ENCODE measurements at places on chromosomes 3 and 15. TPM values are rescaled to one million over a fixed set of nuclear protein-coding genes. Genes with fewer than 3 reads are reported as not detected.

DNA sequence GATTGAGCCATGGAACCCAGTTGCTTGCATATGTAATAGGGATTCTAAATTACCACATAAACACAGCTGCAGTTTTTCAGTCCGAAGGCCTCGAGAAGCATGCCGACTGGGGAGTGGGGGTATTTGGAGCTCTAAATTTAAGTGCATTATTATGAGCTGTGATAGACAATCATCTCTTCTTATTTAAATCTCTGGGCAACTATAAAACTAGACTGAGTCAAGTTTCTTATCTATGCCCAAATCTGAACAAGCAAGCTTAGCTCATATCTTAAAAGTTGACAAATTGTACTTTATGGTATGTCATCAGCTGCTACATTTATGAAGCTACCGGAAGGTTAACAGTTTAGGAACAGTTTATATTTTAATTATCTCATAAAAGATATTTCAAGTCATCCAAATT, 19.5 kb upstream of the THRB start:
- DNase-seq: no peak

DNA sequence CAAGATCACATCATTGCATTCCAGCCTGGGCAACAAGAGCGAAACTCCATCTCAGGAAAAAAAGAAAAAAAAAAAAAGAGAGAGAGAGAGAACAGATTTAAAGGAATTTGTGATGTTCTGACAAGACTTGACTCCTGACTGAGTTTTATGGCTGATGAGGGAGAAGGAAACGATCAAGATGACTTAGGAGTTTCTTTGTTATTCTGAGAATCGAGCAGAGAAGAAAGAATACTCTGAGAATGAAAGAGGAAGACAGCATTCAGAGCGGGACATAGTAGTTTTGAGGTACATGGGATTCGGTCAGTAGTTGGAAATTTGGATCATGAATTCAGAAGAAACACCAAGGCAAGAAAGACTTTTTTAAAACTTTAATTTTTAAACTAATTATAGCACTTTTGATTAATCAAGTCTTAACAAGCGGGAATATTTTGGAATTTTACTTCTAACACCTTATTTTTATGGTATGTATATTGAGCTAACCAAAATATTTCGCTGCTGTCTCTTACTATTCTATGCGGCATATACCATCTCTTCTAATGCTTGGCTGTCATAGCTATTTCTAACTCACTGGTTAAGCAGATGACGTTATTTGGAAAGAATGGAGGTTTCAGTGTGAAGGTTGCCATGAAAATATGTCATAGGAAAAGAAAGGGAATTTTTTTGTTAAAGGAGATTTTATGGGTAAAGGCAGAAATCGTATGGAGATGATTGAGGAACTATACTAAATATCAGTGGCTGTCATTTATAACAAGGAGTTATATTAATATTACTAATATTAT, 644.1 kb downstream of the RBMS3 start:
- no peak for DNase-seq

The SAMD7 gene
- total RNA-seq: not detected

DNA sequence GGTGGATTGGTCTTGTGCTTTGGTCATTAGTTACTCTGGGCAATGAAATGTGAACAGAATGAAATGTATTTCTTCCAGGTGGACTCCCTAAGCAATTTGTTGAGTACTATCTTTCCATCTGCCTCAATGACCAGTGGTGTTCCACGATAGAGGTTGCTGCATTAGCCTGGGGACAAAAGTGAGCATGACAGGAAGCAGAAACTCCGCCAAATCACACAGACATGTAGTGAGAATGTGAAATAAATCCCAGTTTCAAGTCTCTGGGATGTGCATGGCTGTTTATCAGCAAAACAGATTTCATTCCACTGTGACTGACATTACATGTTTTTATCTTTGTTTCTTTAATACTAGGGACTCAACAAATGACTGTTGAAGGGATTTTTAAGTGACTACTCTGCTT, 63.3 kb upstream of the DCBLD2 start:
- DNase-seq: peak; percentile 25

The SHF gene
- 0.17 TPM for total RNA-seq

The ACTC1 gene
- not detected for total RNA-seq

The RTP1 gene
- not detected for total RNA-seq

The MYH15 gene
- total RNA-seq: not detected

- DNase-seq: no peak
Measured at GRCh38 chr3:22175947-22176346, 424.9 kb upstream of the ZNF385D start.

DNA sequence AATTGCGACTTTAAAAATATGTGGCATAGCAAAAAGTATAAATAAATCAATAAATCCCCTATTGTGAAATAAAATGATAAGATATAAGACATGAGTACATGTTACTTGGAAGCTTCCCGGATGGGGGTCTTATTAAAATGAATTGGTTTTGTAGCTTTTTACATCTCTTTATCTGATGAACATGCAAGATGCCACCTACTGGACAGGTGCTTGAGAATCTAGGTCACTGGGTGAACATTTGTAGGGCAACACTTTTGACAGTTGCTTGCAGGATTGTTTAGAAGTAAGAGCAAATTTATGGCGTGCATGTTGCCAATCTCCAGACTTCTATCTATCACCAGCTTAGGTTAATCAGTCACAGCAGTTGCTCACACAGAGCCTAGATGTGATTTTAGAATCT, 362.7 kb upstream of the SUCLG2 start:
- no peak for DNase-seq

The STOML1 gene
- 23.2 TPM for total RNA-seq

The SKOR1 gene
- 0.10 TPM for total RNA-seq

- peak; percentile 81 for DNase-seq
Measured at GRCh38 chr3:69691860-69692259, 47.4 kb upstream of the MITF start.

The NRROS gene
- 1.9 TPM for total RNA-seq

GRCh38 chr15:91238644-91239425, 138.8 kb downstream of the SV2B start:
- DNase-seq: no peak

DNA sequence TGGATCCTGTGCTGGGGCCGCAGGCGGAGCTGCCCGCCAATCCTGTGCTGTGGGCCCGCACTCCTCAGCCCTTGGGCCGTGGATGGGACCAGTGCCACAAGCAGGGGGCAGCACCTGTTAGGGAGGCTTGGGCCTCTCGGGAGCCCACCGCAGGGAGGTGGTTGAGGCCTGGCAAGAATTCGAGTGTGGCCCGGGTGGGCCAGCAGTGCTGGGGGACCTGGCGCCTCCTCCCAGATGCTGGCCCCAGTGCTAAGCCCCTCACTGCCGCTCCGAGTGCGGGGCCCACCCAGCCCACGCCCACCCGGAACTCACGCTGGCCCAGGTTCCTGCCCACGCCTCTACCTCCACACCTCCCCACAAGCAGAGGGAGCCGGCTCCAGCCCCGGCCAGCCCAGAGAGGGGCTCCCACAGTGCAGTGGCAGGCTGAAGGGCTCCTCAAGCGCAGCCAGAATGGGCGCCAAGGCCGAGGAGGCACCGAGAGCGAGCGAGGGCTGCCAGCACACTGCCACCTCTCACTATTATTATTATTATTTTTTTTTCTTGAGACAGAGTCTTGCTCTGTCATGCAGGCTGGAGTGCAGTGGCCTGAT, 31.4 kb upstream of the TBL1XR1 start:
- no peak for DNase-seq

DNA sequence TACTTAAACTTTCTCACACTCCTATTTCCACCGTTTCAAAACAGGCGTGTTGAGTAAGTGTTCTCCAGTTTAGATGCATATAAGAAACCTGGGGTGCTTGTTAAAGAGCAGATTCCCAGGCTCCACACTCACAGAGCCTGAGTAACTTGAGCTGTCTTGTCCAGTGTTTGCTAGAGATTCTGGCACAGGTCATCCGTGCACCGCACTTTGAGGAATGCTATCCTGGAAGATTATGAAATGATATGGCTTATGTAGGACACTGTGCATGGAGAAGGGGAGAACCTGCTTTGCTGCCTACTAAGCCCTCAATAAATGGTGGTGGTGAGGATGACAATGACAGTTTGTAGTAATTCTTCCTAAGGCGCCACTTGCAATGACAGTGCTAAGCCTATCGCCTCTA, 273.7 kb downstream of the PDZRN3 start:
- DNase-seq: no peak

GRCh38 chr3:157127831-157128767, 31.8 kb downstream of the CCNL1 start:
- peak; percentile 94 for DNase-seq

GRCh38 chr3:50125541-50126286, 29.4 kb upstream of the SEMA3F start:
- DNase-seq: no peak

GRCh38 chr15:68340726-68341671, 63.5 kb downstream of the FEM1B start:
- peak; percentile 53 for DNase-seq

DNA sequence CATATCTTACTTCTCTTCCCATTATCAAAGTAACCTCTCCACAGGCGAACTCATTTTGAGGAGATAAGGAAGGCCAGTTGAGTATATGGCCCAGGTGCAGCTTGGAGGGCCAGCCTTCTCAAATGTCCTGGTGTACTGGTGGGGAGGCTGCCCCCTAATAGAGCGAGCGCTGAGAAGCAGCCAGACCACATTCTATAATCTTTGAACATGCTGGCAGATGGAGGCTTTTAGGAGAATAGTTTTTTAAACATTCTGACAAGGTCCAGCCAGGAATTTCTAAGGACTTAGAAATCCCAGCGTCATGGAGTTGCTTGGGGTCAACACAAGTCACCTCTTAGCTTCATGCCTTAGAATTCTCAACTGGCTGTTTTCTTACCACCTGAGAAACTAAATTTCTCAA, 5.8 kb downstream of the WDR5B start:
- DNase-seq: no peak

GRCh38 chr15:51864408-51865056, 35.1 kb downstream of the TMOD3 start:
- peak; percentile 96 for DNase-seq

DNA sequence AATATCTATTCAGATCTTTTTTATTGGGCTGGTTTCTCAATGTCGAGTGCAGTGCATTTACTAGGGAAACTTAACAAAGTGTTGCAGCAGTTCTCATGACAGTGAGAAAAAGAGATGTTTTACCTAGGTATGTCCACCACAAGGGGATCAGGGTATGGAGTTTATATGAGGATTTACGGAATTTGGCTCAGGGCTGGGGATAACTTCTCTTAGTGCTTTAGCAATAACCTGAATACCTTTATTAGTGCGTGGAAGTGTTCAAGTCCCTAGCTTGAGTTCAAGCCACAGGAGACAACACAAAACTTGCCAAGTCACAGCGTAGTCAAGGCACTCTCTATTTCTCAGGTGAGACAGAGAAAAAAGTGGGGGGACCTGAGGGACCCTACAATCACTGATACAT, 3.9 kb upstream of the CCR3 start:
- no peak for DNase-seq

- no peak for DNase-seq
Measured at GRCh38 chr3:37903734-37904133, 42.1 kb downstream of the CTDSPL start.

DNA sequence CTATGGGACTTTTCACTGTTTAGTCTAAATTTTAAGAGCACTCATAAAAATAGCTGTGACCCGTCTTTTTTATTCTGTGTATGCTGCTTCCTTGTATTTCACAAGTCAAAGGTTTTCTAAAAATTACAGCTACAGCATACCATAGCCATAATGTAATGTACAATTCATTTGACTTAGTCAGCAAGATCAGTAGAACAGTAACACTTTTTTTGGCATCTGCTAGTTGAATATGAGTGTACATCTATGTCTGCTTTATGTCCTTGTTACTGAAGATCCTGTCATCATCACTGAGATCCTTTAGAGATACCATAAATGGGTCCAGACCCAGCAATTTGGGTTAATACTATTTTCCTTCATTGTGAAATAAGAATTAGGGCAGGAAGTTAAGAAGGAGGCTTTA, 42.2 kb downstream of the CMSS1 start:
- peak; percentile 92 for DNase-seq

The DNASE1L3 gene
- not detected for total RNA-seq

DNA sequence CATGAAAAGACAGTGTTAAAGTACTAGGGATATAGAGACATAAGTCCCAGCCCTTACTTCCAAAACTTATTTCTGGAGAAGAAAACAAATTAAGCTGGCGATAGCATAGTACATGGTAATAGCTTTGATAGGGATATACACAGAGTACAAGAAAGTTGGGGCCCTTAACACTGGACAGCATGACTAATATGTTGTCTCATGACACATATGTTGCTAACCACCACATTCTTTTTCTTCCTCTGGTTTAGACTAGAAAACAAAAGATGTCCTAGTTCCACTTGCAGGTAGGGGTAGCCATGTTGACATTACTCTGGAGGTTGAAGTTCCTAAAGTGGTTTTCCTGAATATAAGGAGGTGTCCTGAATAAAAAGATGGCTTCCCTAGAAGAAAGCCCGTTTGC, 75.3 kb downstream of the RFX7 start:
- DNase-seq: peak; percentile 63

The AGBL1 gene
- not detected for total RNA-seq

GRCh38 chr15:49152552-49153312, 2.7 kb downstream of the COPS2 start:
- no peak for DNase-seq

DNA sequence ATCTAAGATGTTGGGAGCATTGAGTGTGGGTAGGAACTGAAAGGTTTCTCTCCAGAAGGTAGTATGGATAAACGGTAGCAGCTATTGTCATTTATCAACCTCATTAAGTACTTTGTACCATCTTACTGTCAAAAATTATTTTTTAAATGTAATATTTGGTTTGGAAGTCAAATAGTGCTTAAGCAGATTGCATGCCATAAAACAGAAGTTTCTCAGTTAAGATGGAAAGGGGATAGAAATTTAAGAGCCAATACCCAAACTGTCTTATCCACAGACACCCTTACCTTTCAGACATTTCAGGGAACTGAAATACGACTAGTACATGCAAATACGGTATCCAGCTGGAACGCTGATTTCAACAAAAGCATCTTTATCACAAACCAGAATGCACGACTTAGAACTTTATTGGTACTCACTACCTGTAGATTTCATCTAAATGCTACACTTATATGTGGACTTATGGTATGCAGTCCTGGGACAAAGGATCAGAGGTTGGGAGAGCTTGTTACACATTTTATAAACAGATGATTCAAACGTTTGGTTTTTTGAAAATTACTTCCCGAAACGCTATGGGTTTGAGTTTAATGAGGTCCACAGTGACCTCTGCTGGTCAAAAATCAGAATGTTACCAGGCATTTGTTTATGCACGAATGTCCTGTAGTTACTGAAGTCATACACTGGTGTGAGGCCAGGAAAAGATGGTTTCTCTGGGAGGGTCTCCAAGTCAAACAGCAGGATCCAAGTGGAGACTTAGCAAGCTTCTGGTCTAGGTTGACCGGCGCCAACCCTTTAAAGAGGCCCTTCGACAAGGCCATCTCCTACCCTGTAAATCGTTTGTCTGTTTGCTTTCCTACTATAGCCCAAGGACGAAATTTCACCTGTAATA, 45.7 kb upstream of the DUT start:
- DNase-seq: peak; percentile 87

GRCh38 chr3:69239063-69239462, 116.7 kb upstream of the LMOD3 start:
- no peak for DNase-seq

DNA sequence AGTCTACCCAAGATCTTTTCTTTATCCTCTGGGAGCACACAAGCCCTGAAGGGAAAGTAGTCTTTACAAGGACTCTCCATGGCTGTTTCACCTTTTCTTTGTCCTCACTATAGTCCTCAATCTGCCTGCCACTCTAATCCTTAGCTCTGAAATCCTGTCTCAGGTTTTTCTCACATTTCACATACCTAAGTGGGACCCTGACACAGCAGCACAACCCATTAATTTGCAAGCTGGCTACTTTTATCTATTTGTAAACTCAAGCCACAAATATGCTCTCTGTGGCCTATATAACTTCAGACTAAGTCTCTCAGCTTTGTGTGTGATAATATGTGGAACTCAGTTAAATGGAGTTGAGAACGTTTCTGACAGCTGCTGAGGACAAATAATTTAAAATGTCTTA, 19.8 kb downstream of the SIN3A start:
- no peak for DNase-seq

Data from renal cortical epithelial cell (primary cell).